ENCODE measurements at places on chromosomes 16 and 17. TPM values are rescaled to one million over a fixed set of nuclear protein-coding genes. Genes with fewer than 3 reads are reported as not detected.

DNA sequence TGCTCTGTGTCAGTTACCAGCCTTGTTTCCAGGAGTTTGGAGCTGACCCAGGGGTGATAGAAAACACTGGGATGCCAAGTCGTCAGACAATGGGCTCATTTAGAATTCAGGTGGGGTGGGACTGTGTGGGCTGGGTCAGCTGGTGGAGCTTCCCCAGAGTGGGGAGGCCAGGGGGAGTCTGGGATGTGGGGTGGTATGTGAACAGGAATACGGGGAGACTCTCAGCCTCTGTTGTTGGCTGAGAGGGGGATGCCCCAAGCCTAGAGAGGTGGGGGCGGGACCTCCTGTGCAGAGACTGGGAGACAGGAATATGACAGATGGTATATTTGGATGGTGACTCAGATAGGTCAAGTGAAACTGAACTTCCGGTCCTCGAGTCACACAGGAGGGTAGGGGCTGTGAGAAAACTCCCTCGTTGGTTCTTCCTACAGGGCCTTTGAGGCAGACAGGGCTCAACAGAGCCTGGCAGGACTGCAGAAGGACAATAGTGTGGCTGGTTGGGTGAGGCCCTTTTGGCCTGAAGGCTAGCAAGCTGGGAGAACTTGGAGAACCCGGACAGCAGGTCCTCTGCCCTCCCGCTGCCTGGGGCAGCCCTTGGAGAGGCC lies 23.7 kb downstream of the CDH1 start:
- DNase-seq: no peak

GRCh38 chr17:49690256-49690655 lies 12.4 kb upstream of the SPOP start:
- DNase-seq: no peak

DNA sequence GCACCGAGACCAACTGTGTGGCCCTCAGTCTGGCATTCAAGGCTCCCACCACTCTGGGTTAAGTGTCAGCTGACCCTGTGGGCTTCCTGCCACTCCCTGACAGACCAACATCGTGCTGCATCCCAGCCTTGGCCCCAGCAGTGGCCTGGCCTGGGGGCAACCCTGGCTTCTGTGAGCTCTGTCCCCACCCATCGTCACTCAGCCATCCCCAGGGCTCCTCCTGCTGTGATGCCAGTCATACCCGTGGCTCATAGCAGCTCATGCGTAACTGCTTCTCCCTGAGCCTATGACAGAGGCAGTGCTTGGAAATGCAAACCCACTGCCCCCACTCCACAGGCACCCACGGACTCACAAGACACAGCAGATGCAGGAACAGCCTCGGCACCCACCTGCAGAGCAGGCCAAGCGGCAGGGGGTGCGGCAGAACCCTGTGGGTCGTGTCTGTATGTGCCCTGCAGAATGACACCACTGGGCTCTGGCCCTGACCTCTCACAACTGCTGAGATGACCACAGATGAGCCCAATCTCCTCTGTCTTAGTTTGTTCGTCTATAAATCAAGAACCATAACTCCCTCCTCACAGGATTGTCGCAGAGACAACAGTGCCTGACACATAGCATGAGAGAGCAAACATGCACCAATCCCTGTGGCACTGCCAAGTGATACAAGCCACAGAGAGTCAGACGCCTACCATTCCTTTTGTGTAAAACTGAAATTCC lies 26.6 kb downstream of the PIEZO1 start:
- no peak for DNase-seq

DNA sequence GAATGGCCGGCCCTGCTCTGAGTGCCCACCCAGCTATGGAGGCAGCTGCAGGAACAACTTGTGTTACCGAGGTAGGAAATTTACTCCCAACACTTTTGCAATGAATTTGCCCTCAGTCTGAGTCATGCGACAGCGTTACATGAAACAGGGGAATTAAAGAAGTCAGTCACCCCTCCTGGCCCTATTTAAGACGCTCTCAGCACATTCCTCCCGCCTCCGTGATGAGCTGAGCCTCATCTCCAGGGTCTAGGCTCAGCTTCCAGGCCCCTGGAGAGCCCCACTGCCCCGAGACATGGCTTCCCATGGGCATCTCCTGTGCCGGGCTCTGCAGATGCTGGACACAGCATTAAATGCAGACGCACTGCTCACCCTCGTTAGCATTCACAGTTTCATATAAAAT lies 35.0 kb downstream of the CRISPLD2 start:
- no peak for DNase-seq

KRT23 gene
- not detected for total RNA-seq

DNA sequence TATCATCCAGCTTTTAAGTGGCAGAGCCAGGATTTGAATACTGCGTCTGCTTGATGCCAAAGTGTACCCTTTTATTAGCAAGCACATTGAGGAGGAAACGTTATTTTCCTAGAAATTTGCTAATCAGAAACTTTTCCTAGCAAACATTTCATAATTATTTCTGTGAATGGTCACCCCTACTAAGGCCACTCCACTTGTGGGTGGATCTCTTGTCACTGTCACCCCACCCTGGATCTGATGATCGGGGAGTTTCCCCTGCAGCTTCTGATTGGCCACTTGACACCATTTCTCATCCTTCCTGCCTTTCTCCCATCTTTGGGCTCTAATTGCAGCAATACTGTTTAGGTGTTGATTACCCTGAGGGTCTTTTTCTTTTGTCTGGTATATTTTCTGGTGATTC lies 35.9 kb downstream of the GPRC5B start:
- no peak for DNase-seq

DNA sequence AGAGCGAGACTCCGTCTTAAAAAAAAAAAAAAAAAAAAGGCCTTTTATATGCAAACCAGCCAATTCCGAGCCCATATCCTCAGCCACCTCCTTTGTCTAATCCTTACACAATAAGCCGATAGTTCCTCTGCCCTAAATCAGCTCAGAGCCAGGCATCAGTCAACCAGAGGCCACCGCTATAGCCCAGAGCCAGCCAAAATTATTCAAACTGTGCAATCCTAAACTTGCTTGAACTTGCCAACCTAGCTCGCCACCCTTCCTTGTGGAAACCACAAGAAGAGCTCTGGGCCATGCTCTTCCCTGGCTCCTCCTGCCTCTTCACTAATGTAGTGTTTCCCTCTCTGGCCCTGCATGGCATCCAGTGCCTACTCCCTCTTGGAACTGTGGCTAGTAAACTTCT lies 17.7 kb downstream of the ITGAL start:
- DNase-seq: no peak

CCDC200 gene
- total RNA-seq: not detected

DNA sequence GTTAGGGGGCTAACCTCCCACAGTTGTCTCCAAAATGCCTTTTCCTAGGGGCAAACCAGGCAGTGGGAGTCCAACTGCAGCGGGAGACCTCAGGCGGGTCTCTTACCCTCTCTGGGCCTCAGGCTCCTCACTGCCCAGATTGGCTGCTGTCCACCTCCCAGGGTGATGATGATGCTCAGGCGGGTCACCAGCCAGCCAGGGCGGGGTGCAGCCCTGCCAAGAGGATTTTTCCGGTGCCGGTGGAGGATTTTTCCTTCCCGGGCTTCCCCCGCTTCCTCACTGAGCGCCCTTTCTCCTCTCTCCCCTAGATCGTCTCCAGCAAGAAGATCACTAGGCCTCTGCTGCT lies 22.8 kb downstream of the CPNE2 start:
- DNase-seq: no peak

GRCh38 chr17:51795401-51795800 lies 363.1 kb downstream of the CA10 start:
- no peak for DNase-seq

DNA sequence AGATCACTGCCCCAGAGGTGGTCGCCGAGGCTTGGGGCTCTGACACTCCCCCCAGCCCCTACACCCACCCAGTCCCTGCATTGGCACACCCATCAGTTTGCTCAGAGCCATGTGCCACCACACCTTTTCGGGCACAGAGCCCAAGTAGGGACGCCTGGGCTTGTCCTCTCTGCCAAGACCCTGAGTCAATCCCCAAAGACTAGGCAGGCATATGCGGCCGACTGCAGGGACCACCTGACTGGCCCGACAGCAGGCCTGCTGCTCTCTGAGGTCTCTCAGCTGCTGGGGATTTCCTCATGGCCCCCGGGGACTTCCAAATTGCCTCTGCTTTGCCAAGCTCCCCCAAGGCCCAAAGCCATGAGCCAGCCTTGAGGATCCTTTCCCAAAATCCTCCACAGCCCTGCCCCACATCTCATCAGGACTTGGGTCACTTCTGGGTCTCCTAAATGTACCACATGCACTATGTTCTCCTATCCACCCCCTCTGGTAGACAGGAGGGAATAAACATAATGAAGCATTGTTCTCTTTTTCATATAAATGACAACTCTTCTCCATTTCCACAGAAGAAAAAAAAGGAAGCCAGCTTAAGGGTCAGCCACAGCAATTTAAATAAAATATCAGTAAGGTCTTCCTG lies 30.6 kb downstream of the MYO18A start:
- DNase-seq: peak; percentile 61

HLF gene
- total RNA-seq: 2.3 TPM

DNA sequence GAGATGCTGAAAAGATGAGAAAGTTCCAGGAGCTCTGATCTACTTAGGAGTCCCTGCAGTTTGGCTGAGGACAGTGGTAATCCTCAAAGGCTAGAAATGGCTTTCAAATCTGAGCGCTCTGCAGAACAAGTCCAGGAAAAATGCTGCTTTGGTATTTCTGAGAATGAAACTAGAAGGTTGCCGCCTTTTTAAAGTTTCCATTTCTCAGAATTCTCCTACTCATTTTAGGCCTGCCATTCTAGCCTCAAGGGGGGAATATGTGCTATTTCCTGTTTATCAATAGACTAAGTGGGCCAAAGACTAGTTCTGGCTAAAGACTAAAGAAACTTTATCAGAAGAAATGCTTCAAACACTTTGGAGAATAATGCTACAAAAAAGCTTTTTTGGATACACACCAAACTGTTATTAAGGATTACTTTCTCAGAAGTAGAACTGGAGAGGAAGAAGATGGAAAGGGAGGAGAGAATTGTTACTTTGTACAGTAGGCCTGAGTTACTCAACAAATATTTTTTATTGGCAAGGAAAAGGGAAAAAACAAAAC lies at the start of gene SLFN12L:
SLFN12L (minus strand) TSS at position 78 of the 541 bp plus-strand sequence. CDS start 15,314 bp downstream, outside the sequence.
- DNase-seq: peak; percentile 76

DNA sequence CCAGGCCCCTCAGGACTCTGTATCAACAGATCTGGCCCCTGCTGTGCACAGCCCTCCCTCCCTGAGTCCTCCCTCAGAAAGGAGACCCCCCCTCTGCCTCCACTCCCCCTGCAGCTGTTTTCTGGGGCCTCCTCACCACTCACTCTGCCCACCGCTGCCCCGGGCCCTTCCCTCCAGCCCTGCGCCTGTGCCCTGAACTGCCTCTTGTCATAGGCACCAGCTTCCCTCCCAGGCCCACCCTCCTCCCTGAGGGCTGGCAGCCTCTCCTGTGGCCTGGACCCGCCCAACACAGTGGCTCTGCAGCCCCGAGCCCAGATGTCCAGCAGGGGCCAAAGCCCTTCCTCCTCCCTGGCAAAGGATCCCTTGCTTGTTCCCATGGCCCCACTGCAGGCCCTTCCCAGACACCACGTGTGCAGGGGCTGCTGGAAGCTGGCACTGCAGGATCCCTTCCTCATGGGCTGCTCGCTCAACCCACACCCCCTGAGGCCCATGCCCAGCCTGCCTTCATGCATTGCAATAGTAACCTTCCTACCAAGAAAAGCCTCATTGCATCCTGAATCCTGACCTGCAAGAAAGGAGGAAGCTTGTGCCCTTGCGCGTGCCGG lies 25.8 kb downstream of the GNPTG start:
- DNase-seq: no peak

GRCh38 chr17:51056813-51057510 lies 63.7 kb downstream of the SPAG9 start:
- DNase-seq: peak; percentile 73

TPSB2 gene
- not detected for total RNA-seq

DNA sequence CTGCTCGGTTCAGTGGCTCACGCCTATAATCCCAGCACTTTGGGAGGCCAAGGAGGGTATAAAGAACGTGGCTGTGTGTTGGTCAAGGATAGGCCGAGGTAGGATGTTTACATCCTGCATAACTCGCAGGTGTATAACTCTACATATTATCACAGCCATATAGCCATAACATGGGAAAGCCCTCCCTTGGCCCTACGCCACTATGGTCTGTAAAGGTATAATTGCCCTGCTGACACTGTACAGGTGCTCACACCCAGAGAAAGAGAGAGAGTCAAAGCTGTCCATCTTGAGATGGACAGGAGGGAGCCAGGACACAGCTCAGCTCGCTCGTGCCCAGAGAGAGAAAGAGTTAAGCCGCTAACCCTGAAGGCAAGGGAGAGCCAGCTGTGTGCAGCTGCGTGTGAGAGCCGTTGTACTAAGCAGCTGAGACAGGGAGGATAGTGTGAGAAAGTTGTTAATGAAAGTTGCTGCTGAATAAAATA lies 30.4 kb upstream of the DHX8 start:
- DNase-seq: no peak

GRCh38 chr17:59415397-59415796 lies 83.9 kb downstream of the YPEL2 start:
- no peak for DNase-seq

GRCh38 chr16:48523415-48524204 lies 86.4 kb downstream of the N4BP1 start:
- DNase-seq: no peak

- DNase-seq: no peak
Observed at GRCh38 chr17:79255926-79256585, 181.4 kb downstream of the ENGASE start.
